ENCODE measurements at places on chromosomes 6 and 20.

- DNase-seq: no peak
Measured at GRCh38 chr20:22770241-22770800, 185.9 kb upstream of the FOXA2 start.

- no peak for DNase-seq
Measured at GRCh38 chr20:53515749-53516148, 77.9 kb downstream of the ZNF217 start.

GRCh38 chr20:63404129-63405085 is 43.3 kb upstream of the CHRNA4 start:
- DNase-seq: no peak

- no peak for DNase-seq
Measured at GRCh38 chr6:54299542-54300269, 8.5 kb upstream of the TINAG start.

GRCh38 chr6:35522660-35523658 is 10.3 kb upstream of the TULP1 start:
- DNase-seq: peak; percentile 87

DNA sequence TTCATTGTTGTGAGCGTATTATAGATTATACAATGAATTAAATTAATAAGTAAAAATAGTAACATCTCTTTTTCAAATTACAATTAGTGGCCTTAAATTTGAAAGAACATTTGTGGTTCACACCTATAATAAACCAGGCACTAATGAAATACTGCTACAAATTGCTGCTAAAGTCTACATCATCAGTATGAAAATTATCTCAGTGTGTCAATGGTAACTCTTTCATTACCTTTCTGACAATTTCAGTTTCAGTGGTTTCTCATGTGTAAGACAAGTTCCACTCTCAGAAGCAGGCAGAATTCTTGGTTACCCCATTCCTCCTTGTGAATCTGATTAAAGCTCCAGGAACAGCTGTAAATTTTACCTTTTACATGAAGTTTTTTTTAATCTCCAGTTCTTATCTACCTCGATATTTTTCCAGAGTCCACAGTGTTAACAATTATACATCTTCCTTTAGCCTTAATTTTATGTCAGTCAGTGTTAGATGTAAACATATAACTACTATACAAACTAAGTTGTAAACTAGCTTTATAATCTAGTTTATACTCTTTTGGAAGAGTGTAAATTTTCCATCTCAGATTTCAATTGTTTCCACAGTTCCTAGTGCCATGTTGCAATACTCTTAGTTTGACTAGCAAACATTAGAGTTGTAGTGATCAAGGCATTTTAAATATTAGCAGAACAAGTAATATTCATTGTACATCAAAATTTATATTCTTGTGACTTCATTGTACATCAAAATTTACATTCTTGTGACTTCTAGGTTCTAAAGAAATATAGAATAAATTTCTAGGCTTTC is 1038.4 kb downstream of the EPHA7 start:
- DNase-seq: no peak

DNA sequence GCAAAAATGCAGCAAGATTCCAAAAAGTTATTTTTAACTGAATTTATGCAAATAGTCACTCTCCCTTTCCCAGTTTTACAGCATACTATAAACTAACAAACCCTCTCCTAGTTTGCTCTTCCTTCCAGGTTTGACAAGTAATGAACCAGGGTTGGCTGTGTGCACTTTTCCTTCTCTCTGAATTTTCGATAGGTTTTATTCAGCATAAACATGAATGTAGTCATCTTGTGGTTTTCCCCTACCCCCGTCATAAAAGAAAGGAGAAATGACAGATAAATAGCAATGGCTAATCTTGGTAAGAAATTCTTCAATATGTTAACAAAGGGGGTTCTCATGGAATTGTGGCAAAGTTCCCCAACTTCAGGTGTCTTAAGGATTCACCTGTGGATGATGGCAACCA is 26.3 kb downstream of the PRDM1 start:
- DNase-seq: no peak

DNA sequence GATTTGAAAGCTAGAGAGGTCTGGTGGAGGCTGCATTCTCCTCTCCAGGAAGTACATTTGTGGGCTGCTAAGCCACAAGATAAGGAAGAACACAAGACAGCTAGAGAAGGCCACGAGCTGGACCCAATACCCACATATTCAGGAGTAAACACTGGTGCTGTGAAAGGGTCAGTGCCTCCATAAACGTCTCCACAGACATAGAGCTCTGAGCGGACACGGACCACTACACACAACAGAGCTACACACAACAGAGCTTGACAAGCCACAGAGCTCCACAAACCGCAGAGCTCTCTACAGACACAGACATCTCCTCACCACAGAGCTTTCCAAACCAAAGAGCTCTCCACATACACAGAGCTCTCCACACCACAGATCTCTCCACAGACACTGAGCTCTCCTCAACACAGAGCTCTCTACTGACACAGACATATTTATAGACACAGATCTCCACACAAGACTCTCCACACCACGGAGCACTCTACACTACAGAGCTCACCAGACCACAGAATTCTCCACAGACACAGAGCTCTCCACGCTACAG is 51.9 kb downstream of the ERMARD start:
- no peak for DNase-seq

- no peak for DNase-seq
Measured at GRCh38 chr6:106446287-106446885, 85.9 kb downstream of the CRYBG1 start.

All from activated T-cell treated with anti-CD3 and anti-CD28 coated beads, Interleukin-2, amount 50 U/mL, for 48 hours (primary cell).